ENCODE measurements at places on chromosomes 16 and 17.

GRCh38 chr16:49773534-49774475 lies 82.1 kb downstream of the ZNF423 start:
- no peak for DNase-seq

- no peak for DNase-seq
These were observed 56.3 kb downstream of the ARHGAP27 start for GRCh38 chr17:45376171-45377005.

GRCh38 chr17:78558181-78558850 lies 18.9 kb downstream of the DNAH17 start:
- peak; percentile 58 for DNase-seq

DNA sequence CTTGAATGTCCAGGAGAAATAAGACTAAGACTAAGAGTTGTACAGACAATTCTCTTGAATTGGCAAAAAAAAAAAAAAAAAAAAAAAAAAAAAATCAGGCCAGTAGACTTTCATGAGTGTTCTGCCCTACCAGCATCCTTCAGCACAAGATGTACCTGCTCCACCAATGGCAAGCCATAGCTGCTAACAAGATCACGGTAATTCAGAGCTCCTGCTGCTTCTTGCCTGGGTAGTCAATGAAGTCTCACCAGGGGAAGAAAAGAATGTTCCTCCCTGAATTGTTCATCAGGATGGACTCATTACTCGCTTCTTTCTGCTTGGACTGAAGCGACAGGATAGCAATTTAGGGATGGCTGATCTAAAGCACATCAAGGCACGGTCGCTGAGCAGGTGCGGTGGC lies 31.1 kb upstream of the APOH start:
- no peak for DNase-seq

- peak; percentile 43 for DNase-seq
These were observed 78.8 kb downstream of the WWP2 start for GRCh38 chr16:69840975-69841374.

DNA sequence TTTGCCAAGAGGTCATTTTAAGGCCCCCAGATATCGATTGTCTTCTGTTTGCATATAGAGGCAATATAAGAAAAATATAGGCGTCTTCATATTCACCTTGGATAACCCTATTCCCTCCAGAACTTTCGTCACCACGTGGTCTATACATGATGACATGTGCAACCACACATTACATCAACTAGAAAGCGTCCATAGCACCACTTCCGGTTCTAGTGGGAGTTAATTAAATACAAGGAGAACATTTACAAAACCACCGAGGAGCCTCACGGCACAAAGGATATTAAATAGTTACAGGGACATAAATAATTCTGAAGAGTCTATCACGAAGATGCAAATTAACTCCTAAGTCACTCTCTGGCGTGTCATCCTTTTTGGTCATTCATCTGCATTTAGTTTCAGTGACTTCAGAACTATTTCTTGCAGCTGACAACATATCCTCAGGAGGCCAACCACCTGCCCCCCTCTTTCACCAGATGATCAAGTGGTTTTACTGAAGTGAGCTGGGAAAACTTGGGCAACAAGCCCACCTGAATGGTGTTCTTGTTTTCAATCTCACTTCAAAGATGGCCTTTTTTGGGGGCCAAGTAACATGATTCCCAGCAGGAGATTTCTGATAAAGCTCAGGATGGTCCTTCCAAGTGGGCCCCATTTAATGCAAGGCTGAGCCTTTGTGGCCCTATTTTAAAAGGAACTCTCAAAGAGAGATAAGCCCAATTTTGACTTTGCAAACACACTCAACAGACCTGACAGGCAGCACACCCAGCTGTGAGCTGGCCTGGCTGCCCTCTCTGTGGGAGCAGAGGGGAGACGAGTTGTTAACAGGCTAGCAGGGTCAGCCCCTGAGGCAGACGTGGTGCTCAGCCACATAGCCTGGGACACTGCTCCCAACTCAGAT lies 15.3 kb downstream of the CMTM3 start:
- peak; percentile 80 for DNase-seq

DNA sequence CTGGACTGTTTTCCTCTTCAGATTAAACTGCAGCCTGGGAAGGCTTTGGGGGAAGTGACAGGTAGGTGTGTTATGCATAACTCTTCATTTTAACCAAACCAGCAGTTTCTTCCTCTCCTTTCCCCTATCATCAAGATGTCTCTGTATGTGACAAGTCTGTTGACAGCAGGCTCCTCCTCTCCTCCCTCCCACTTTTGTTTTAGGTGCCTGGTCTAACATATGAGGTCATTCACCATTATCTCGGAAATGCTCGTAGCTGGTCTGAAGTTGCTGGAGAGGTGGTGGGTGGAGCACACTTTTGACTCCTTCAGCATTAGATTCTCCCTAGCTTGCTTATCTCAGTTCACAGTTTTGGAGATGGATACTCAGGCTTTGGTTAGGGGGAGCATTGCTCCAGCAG lies 571.0 kb upstream of the EEF2KMT start:
- no peak for DNase-seq

DNA sequence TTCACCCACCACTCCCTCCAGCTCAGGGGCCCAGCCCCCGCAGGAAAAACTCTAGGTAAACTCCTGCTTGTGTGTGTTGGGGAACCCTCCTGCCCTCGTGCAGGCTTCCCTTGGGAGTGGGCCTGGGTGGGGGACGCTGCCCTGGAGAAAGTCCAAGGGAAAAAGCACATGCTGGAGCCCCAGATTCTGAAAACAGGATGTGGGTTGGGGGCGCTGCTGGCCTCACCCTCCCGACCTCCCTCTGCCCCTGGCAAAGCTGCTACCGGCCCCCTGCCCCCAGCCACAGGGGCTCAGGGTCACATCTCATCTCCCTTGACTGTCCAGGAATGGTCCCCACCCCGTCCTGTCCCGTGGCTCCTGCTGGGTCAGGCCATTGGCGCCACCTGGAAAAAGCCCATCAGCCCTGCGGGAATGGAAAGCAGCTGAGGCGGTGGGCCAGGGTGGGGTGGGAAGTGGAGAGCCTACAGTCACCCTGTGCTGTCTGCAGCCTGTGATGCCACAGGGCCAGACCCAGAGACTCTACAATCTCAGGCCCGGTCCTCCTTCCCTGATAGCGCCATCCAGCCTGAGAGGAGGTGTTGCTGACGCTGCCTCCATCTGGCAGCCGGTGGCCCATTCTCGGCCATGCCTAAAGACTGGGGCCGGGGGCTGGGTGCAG lies 2.5 kb upstream of the GJD3 start:
- DNase-seq: peak; percentile 58

DNA sequence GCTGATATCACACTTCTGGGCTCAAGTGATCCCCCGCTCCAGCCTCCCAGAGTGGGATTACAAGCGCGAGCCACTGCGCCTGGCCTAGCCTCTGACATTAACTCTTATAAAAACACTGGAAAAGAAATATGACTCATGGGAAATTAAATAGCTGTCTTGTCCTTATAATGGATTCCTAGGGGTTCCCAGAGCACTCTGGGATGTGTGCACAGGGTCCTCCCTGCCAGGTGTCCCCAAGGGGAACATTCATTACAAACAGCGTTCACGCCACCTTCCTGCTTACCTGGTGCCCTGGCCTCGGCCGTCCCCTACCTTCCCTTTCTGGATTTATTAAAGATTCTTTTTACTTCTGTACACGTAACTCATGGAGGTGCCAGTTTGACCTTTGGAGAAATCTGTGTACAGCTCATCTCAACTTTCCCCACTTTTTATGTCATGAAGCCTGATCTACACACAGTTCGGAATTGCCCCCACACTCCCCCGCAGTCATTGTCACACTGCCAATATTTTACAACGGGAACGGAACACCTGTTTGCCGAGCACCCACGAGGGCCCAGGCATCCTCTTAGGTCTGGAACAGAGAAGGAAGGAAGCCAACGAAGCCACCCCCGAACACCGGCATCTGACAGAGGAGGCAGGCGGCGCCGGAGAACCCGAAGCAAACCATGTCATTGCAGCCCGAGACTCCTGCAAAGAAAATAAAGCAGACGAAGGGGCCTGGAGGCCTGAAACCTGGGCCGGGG lies 39.7 kb upstream of the MEAK7 start:
- no peak for DNase-seq

- DNase-seq: no peak
These were observed 11.2 kb upstream of the NGFR start for GRCh38 chr17:49483599-49484509.

DNA sequence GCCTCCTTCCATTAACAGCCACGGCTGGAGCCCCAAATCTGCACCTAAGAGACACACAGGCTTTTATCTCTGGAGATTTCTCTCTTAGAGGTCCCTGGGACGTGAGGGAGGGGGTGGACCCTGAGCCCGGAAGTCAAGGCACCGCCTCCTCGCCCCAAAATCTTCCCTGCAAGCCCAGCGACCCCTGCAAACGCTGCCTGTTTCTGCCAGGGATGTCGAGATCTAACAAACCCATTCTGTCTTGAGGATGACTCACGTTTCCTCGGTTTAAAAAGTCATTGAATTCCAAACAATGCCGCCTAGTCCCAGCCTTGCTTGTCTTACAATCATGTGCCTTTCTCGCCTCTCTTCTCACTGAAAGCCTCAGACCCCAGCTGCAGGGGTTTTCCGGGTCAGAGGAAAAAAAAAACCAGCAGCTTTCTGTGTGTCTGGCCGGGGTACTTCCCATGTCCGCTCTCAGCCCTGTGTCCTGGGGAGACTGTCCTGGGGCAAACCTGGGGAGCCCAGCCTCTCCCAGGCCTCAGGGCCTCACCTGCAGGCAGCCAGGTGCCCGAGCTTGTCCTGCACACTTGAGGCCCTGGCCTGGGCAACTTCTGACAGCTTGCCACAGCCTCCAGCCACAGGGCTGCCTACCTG lies 15.4 kb downstream of the ARL2BP start:
- DNase-seq: peak; percentile 98

DNA sequence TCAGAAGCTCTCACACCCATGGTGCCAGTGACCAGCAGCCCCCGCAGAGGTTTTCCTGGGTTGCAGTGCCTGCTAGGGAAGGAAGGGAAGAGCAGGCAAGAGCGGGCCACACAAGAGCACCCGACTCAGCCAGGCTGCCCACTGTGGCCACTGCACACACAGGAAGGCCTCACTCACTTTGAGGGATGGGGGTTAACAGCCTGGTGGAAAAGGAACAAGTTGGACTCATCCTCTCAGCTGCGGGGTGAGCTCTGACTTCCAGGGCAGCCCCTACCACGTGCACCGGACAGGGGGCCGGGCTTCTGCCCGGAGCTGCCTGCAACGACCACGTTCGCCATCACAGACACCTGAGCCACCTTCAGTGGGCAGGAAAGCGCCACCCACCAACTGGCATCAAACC lies 8.1 kb downstream of the P4HB start:
- no peak for DNase-seq

- DNase-seq: peak; percentile 68
These were observed 467.1 kb downstream of the SOX9 start for GRCh38 chr17:72587773-72588511.

DNA sequence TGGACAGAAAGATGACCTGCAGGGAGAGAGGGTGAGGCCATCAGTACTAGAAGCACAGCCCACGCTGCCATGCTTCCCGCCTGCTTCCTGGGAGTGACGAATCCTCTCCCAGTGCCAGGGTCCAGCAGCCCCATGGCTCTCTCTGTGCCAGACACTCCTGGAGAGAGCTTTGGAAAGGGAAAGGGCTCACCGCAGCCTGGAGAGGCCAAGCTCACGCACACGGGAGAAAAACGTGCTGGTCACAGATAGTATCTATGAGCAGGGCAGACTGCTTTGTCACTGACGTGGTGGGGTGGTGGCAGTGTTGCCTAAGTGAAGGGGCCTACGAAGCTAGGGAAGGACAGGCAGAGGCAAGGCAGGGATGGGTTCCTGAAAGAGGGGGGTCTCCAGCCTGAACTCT lies 5.4 kb downstream of the WBP2 start:
- peak; percentile 26 for DNase-seq

GRCh38 chr16:10946308-10946707 lies 1.9 kb downstream of the CLEC16A start:
- DNase-seq: no peak

GRCh38 chr16:83887080-83887479 lies 11.8 kb upstream of the MLYCD start:
- no peak for DNase-seq

DNA sequence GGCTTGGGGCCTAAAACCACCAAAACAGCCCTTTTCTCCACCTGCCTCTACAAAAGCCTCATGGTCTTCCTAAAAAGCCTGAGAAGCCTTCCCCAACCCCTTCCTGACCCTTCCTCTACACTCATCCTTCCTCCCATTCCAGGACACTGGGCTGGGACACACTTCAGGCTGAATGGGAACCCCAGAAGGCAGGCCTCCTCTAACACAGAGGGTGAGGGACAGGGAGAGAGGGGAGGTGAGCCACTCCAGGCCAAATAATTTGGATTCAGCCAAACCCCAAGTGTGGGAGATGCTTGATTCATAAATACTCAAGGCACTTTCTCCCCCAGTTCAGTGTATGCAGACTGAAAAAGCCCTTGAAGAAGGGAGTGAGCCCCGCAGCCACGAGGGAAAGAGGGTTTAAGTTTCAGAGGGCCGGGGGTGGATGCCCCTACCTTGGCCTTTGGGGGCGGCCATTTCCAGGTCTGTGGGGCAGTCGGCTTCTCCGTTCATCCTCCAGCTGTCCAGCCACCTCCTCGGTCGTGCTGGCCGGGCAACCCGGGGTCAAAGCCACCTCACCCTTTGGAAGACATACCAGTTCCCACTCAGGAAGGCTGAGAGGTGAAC lies 1.6 kb downstream of the UBTF start:
- DNase-seq: peak; percentile 60

- peak; percentile 32 for DNase-seq
These were observed 110.1 kb downstream of the IRX3 start for GRCh38 chr16:54176376-54176901.
